ENCODE measurements at places on chromosomes 1 and 21. TPM values are rescaled to one million over a fixed set of nuclear protein-coding genes. Genes with fewer than 3 reads are reported as not detected.

DNA sequence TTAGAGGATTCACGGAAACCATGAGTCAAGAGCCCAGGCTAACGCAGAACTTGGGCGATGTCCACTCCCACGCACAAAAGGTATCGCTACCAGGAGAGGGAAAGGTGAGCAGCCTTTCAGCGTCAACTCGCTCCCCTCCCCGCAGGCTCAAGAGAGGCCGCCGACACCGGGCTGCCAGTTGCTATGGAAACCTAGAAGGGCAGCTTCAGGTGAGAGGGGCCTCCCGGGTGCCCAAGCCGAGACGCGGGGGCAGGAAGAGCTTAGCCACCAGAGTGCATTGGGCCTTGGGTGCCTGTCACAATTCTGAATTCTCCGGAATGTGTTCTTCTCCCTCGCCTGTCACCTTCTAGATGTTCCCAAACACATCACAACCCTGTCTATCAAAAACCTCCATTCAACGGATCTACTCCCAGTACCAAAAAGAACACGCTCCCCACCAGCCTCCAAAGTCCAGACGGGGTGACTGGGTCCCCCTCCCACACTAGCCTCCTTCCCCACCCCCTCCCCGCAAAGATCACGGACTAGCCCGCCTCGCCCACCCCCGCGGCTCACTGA, 694 bp downstream of the MEAF6 start:
- peak overlapping the region; percentile 87 for H3K27ac ChIP-seq
- peak overlapping the region; percentile 93 for H3K4me3 ChIP-seq
- peak; percentile 82 for DNase-seq
- peaks cover 18% of the 10 kb centered on the region for H3K36me3 ChIP-seq

Gene INSRR
- total RNA-seq: 0.08 TPM

Gene DRAXIN
- total RNA-seq: 0.10 TPM

GRCh38 chr1:15994590-15995351, 9.3 kb upstream of the SRARP start:
- H3K27ac ChIP-seq: no peak overlapping the region
- peaks cover 7% of the 10 kb centered on the region for H3K27me3 ChIP-seq
- H3K4me1 ChIP-seq: no peaks in the 10 kb centered on the region
- H3K36me3 ChIP-seq: no peaks in the 10 kb centered on the region
- no peak overlapping the region for H3K4me3 ChIP-seq

- no peak for DNase-seq
- H3K27ac ChIP-seq: peak overlapping the region; percentile 17
- no peaks in the 10 kb centered on the region for H3K36me3 ChIP-seq
- no peaks in the 10 kb centered on the region for H3K27me3 ChIP-seq
These were observed 19.9 kb upstream of the EDN2 start for GRCh38 chr1:41504114-41505035.

Measured in osteocyte (in vitro differentiated cells).